ENCODE measurements at places on chromosomes 5 and 9. TPM values are rescaled to one million over a fixed set of nuclear protein-coding genes. Genes with fewer than 3 reads are reported as not detected.

Gene PCA3
- under 0.01 TPM for total RNA-seq

Gene PPP2R2B
- total RNA-seq = not detected

Gene ADAMTS12
- total RNA-seq = 0.65 TPM

Gene WHRN
- under 0.01 TPM for total RNA-seq

Gene MAST4
- 20.7 TPM for total RNA-seq

Gene SLC23A1
- total RNA-seq = not detected

Gene CTXN3
- total RNA-seq = not detected

Gene SNCB
- 1.1 TPM for total RNA-seq

Gene SPINK5
- total RNA-seq = 0.06 TPM

Measured in bladder microvascular endothelial cell (primary cell).